Central memory CD4-positive, alpha-beta T cell (primary cell): ENCODE measurements at places on chromosomes 1 and 21.

DNA sequence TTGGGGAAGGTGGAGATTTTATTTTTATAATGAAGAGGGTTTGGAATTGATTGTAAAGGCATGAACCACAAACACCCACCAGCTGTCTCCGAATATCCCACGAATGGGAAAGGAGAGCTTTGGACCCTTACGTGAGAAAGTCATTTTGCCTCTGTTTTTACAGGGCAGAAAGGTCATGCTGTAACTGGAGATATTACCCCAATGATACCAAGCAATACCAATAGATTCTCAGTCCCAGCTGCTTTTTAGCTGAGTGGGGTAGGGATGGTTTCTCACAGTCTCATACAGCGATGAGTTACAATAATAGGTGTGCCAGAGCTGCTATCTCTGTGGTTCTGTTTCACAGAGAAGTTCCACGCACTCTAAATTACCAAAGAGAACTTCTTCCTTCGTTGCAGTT, 8.8 kb upstream of the F3 start:
- no peak for DNase-seq

- no peak for DNase-seq
Measured at GRCh38 chr1:245654460-245655050, 499.8 kb downstream of the KIF26B start.

DNA sequence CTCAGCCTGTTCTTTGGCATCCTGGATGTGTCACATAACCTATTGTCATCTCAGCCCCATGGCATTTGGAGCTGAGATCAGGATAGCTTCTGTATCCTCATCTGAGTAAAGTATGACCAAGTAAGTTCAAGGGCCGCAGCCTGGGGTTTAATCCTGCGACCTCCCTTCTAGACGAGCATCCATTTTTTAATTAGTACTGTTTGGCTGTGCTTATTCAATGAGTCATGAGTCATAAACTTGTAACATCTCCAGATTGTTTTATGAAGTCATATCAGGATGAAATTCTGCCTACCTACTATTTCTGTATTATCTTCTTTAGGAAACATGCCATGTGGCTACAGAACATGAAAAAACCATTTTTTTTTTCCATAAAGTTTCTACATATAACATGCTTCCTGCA, 119.1 kb downstream of the ERG start:
- no peak for DNase-seq

DNA sequence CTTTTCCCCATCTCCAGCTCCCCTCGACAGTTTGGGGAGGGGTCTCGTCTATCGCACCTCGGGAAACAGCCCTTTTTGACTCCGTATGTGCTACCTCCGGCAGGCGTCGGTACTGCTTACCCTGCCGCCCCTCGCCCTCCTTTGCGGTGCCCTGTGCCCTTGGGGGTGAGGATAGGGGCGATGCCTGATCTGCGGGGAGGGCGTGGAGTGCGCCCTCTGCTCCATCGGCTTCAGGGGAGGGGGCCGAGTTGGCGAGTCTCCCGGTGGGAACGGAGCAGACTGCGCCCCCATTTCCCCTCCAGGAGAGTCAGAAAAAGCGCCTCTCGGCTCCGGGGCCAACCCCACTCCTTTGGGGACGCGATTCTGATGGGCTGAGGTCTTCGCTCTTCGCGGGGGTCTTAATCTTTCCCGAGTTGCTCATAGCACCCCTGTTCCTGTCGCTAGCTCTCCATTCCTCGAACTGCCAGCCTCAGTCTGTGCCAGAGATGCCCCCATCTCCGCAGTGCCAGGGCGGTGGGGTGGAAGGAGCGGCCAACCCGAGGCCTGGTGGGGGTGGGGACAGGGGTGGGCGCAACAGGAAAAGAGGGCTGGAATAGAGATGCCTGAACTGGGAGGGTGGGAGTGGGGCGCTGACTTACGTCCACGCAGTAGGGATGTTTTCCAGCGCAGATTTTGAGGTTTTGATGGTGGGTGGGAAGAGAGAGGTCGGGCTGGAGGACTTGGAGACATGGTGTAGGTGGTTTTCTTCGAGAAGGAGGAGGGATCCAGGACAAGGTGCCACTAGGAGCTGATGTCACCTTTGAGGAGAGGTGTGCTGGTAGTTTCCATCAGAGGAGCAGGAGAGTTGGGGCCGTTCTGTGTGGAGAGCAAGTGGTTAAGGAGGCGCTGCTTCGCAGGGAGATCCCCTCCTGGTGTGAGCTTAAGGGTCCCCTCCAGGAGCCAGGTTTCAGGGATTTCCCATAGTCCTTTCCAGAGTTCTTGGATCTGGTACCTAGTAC, 674 bp downstream of the PPFIA4 start:
- no peak for DNase-seq

- DNase-seq: no peak
Measured at GRCh38 chr1:235533476-235534168, 29.4 kb upstream of the B3GALNT2 start.

DNA sequence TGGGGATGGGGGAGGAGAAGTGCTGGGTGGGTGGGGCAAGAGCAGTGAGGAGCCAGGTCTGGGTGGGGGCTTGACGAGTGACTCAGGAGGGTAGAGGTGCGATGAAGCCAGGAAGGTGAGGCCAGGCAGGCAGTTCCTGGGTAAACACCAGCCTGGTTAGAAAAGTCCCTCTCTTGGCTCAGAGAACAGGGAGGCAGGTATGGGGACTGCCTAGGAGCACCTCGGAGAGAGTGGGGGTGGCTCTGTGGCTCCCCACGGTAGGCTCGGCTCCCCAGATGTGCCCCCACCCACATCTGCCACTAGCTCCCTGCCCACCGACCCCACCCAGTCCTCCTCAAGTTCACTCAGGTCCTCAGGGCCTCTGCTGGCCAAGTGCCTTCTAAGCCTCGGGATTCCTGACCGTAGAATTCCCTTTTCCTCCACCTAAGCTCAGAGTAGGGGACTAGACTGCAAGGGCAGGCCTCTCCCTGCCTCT, 1.2 kb downstream of the HSPG2 start:
- DNase-seq: no peak

DNA sequence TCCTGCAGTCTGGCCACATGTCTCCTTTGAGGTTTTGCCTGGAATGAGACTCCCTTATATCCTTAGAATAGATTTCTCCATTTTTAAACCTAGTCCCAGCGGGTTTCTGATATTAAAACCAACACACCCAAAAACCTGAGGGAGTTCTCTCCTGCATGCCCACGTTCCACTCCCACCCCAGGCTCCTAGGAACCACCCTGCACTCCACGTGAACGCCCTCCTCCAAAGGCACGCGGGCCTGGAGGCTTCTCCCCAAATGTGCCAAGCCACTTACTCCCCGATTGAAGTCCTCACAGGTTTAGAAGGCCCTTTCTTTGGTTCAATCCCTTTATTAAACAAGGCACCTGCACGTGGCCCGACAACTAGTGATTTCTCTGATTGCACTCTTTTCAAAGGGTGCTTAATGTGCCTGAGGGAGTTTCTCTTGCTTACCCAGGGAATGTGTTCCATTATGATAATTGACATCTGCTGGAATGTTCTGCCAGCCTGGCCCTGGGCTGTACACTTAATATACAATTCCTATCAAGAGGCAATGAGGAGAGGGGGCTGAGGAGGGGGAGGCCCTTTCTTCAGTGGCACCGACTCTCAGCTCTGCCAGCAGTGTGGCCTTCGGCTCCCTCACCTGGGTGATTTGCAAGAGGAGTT, 104.3 kb upstream of the ADAR start:
- no peak for DNase-seq

DNA sequence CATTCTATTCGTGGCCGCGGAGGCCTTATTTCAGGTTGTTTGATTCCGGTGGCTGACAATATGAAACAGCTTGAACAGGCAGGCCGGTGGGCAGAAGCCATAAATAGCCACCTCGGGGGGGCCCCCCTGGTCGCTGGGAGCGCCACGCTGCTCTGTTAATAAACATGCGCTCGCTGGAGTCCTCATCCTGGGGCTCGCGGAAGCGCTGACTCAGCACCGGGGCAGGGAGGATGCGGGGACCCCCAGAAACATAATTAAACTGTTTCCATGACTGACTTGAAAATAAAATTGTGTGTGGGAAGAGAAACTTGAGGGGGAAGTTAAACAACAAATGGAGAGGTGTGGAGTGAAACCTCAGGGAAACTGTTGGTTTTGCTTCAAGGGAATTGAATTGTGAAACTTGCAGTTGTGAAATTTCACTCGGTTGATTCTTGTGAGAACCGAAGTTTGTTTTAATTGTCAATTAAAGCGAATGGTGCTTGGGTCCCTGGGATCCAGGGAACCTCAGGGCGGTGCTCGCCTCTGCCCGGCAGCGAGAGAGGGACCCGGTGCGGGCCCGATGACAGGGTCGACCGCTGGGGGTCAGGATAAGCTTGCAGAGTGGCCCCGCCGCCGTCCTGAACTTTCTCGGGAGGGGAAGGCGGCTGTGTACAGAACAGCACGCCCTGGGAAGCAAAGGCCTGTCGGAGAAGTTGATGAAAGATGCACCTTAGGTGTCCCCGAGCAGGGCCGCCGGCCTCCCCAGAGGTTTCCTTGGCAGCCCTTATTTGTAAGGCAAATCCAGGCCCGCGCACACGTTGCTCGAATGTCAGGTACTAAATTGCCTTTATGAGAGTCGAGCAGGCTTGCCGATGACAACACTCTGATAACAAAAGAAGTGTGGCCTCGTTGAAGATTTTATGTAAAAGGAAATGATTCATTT, 176.9 kb upstream of the LMO4 start:
- DNase-seq: no peak

DNA sequence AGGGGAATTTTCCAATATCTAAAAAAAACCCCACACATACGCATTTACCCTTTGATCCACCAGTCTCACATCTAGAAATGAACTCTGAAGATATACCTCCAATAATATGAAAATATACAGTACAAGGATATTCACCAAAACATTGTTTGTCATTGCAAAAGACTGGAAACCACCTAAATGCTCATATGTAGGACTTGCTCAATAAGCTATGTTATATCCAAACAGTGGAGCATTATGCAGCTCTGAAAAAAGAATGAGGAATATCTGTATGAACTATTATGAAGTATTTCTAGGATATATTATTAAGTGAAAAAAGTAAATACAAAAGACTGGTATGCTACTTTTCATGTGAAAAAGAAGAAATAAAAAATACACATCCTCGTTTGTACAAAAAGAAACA, 43.6 kb downstream of the CD55 start:
- no peak for DNase-seq

GRCh38 chr1:97034651-97035050, 313.1 kb downstream of the PTBP2 start:
- DNase-seq: no peak

- DNase-seq: no peak
Measured at GRCh38 chr1:7247791-7248548, 462.7 kb downstream of the CAMTA1 start.

- no peak for DNase-seq
Measured at GRCh38 chr1:172755099-172755498, 96.2 kb downstream of the FASLG start.
